ENCODE measurements at places on chromosomes 5 and 9.
A peak's percentile ranks its signal among the peaks of the same experiment; 100 is the strongest.

DNA sequence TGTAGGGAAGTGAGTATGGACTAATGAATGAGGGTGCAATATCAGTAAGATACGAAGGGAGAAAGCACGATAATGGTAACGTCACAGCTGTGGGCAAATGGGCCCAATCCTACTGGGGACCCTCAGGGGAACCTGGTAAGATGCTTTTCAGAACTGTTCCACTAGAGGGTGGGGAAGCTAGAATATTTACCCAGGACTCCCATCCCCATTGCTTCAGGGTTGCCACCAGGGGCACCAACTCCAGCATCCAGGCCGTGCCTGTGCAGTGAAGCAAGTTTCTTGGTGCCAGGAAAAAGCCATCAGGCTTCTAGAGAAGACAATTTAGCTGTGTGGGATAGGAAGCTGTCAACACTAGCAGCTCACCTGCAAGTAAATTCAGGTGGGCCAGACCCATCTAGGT, 409.3 kb downstream of the AGTPBP1 start:
- no peak for DNase-seq

GRCh38 chr5:178337334-178337741, 104.7 kb upstream of the PHYKPL start:
- no peak for DNase-seq

DNA sequence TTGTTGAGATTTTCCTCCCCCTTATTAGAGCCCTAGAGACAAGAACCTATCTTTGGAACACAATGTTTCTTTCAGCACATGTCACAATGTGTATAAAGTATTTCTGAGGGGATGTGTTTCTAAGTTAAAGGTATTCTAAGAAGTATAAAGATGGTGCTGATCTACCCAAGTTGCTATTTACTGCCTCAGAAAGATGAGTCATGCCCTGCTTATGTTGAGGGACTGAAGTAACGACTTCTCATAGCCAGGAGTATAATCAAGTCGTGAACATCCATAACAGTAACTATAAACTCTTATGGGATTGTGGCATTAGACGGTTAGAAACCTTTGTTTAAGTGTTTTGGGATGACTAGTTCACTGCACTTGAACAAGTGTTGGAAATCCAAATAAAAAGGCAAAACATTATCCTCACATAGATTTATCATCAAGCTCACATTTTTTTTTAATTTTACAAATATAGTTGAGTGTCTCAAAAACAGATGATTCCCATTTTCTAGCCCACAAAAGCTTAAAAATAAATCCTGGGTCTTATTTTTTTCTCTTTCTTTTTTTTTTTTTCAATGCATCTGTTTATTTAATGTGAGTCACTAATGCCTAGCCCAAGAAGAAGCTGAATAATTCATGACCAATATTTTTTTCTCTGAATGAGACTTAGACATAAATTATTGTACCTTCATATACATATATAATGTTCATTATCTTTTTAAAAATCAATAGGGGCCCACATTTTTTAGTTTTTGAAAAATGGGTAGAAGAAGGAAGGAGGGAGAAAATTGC, 12.2 kb upstream of the TMEM252 start:
- DNase-seq, result no peak

- DNase-seq, result peak; percentile 54
These were observed 69.0 kb upstream of the GRAMD2B start for GRCh38 chr5:126354012-126354857.

GRCh38 chr5:107381189-107381856, 289.4 kb downstream of the EFNA5 start:
- no peak for DNase-seq

DNA sequence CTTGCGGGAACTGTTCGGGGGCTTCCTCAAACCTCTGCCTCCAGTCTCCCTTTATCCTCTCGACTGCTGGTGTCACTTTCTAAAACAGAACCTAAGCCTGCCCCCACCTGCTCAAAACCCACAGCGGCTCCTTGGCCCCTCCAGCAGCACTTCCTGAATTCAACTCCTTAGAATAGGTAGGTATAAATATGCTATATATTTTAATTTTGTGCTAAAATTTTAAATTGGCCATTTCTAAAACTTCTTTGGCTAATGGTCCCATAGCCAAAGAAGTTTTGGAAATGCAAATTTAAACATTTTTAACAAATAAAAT, 71.8 kb upstream of the TBC1D2 start:
- no peak for DNase-seq

DNA sequence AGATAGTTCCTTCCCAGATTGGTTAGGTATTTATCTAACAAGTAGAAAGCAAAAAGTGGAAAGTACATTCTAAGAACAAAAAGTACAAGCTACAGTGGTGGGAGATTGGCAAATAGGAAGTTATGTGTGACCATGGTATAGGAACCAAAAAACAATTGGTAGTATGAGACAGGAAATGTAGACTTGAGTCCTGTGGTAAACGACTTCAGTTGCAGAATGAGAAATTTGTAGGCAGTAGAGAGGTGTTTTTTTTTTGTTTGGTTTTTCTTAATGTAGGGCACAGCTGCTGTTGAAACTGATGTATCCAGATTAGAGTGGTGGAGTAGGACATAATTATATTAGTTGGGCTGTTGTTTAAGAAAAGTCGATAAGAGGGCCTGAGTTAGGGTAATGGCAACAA, 72.0 kb downstream of the CCNH start:
- DNase-seq, result peak; percentile 41

GRCh38 chr9:99013550-99013949, 69.8 kb downstream of the COL15A1 start:
- DNase-seq, result no peak

GRCh38 chr5:59037453-59037852, 454.6 kb downstream of the RAB3C start:
- no peak for DNase-seq

DNA sequence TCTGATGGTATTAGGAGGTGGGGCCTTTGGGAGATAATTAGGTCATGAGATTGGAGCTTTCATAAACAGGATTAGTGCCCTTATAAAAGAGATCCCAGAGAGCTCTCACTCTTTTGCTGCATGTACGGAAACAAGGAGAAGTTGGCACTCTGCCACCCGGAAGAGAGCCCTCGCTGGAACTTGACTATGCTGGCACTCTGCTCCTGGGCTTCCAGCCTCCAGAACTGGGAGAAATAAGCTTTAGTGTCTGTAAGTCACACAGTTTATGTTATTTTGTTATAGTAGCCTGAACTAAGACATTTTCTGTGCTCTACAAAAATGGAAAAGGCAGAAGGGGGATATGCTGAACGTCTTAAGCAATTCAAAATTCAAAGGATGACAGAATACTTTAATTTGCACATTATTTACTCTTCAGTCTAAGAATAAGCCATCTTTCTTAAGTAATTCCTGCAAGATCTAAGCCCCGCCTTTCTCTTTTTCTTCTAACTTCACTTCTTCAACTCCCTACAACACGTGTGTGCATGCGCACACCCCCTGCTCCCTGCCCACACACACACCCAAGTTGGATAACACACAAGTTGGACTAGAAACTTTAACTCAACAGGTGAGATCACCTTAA, 17.3 kb downstream of the NFIB start:
- DNase-seq, result no peak

GRCh38 chr5:88761269-88761850, 121.6 kb downstream of the MEF2C start:
- no peak for DNase-seq

DNA sequence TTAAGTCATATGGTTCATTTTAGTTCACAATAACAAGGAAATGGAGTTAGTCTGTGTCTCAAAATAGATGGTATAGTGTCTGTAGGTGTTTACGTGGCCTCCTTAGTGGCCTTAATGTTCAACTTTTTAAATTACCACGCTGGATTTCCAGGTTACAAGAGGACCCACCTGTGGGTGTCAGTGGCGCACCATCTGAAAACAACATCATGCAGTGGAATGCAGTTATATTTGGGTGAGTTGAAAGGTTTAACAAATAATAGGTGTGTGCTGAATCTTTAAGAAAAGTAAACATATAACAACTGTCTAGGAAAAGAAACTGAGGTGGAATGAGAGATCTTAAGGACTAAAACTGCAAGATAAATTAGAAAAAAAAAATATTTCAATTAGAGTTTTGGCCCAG, 2.9 kb downstream of the UBE2B start:
- no peak for DNase-seq

- DNase-seq, result no peak
These were observed 25.1 kb upstream of the GCNT1 start for GRCh38 chr9:76433836-76434235.

GRCh38 chr5:149645236-149645635, 63.9 kb downstream of the ARHGEF37 start:
- no peak for DNase-seq

GRCh38 chr9:120886490-120886967, 9.5 kb upstream of the PHF19 start:
- DNase-seq, result no peak

DNA sequence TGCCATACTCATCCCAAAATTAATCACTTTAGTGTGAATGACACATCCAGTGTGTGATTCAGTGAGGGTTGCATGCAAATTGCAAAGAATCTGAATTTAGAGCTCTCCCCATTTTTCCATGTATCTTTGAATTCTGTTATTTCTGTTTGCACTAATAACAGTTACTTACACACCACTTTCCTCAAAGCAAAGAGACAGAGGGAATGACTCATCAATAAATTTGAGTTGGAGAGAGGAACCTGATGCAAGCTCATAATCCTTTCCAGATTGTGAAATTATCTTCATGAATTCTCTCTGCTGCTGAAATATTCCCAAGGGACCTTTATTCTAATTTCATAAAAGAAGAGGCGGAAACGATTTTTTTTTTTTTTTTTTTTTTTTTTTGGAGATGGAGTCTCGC, 204.8 kb downstream of the CDH9 start:
- no peak for DNase-seq

GRCh38 chr5:163533223-163533622, 27.8 kb downstream of the MAT2B start:
- no peak for DNase-seq

- no peak for DNase-seq
These were observed 97.2 kb downstream of the CRB2 start for GRCh38 chr9:123453076-123453667.

DNA sequence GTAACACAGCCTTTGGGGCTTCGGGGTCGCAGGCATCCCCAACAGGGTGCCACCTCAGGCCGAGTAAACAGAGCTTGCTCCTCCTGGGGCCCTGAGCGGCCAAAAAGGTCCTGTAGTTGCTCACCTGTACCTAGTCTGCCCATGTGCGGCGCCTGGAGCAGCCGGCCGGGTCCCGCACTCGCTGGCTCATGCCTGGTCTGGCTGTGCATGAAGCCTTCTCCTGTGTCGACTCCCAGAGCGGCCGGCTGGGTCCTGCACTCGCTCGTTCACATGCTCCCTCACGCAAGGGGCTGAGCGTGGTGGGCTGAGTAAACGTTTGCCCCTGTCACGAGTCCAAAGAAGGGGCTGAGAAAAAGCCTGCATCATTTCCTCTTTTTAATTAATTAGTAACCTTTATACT, 162.4 kb upstream of the TUT7 start:
- DNase-seq, result no peak

DNA sequence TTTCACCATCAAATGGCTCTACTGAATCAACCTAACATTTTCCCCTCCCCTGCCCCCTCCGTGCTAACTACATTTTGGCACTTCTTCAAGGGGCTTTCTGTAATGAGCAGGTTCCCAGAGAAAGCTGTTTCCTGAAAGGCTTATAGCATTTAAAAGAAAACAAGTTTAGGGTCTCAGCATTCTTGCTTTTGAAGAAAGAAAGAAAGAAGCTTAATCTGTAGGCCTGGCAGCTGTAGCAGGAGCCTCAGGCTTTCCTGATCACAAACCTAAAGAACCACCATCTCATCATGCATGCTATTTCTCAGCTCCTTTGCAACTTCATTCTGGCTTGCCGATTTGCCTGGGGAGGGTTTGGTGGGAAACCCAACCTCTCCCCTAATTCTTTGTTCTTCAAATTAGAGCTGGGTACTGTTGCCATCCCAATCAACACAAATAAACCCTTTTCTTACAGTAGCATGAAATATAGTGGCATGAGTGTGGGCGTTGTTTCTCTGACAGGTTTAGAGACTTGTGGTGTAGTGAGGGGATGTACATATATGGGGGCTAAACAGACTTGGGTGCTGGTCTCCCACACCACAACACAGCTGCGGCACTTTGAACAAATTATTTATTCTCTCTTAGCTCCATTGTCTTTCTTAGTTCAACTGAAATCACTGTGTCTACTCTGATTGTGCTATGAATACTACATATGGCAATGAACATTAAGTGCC, 160.5 kb upstream of the TNC start:
- peak; percentile 17 for DNase-seq

DNA sequence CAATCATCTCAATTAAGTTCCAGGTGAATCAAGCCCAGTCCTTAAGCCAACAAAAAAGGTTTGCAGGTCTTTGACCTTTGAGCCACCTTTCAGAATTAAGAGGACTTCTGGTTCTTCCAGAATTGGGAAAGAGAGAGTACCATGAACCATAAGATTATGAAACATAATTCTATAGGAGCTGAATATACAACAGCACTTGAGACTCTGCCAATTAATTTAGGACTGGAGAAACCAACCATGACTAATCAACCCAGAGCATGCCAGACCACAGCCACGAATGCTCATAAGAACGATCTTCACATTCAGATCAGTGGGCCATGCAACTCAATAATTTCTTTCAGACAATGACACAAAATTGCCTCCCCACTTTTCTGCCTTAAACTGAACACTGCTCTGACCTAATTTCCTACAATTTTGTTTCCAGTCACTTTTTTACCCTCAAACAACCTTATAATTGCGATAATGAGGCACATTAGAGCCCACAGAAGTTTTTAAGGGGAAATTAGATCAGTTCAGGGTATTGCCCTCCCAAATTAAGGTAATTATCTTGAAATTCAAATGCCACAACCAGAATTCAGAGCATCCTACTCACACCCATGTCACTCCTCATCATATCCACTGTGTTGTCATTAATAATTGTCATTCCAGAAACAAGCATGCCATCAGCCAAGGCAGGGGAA, 213.4 kb downstream of the ATPSCKMT start:
- DNase-seq, result no peak

- DNase-seq, result no peak
These were observed 24.9 kb upstream of the ZSWIM6 start for GRCh38 chr5:61307191-61307590.

GRCh38 chr5:40784027-40784653, 14.0 kb downstream of the PRKAA1 start:
- DNase-seq, result no peak

- no peak for DNase-seq
These were observed 894.9 kb upstream of the CTNND2 start for GRCh38 chr5:12799165-12799564.

DNA sequence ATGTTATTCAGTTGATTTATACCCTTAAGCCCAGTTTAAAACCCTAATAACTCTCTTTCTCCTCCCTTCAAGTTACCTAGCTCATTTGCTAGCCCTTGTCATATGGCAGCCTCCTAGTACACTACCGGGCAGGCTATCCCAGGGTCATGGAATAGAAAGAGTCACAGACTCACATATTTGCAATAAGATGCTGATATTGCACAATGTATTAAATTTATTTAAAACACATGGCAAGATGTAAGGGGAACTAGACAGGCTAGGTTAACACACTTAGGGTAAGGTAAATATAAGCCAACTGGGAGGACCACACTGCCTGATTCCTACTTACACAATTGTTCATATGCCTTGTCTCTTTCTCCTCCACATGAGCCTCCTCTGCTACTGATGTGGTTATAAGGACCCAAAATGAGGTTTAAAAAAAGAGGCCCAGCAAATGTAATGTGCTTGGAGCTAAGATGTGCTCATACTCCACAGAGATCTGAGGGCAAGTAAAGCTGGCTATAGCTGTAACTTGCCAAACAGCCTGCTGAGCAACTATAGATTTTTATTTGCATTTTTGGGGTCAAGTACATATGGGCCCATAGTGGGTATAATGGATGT, 130.0 kb downstream of the ENC1 start:
- no peak for DNase-seq

Measured in GM20000 (cell line).